Pulmonary artery endothelial cell (primary cell): ENCODE measurements at places on chromosomes 2 and 18.

- DNase-seq: no peak
Measured at GRCh38 chr2:172550419-172550818, 5.5 kb upstream of the PDK1 start.

DNA sequence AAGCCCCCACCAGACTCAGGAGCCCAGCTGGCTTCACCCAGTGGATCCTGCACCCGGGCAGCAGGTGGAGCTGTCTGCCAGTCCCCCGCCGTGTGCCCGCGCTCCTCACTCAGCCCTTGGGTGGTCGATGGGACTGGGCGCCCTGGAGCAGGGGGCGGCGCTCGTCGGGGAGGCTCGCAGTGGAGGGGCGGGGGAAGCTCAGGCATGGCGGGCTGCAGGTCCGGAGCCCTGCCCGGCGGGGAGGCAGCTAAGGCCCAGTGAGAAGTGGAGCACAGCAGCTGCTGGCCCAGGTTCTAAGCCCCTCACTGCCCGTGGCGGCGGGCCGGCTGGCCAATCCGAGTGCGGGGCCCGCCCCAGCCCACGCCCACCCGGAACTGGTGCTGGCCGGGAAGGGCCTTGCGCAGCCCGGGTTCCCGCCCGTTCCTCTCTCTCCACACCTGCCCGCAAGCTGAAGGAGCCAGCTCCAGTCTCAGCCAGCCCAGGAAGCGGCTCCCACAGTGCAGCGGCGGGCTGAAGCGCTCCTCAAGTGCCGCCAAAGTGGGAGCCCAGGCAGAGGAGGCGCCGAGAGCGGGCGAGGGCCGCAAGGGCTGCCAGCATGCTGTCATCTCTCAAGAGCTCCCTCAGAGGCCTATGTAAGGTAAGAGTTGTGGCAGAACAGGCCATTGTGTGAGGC, 1307.8 kb upstream of the TMEFF2 start:
- DNase-seq: no peak

DNA sequence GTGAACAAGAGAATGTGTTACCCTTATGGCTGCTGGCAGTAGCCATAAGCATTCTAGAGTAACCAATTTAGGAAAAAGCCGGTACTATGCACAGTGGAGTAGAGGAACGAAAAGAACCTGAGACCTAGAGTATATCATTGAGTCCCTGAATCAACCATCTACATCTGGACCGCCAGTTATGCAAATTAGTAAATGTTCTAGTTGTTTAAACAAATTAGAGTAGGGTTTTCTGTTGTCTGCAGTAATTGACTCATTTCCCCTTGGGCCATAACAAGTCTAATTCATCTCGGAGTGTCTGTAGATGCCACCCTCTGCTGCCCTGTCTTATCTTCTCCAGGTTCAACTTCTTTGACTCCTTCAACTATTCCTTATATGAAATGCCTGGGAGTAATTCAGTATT, 60.1 kb upstream of the CAPN13 start:
- DNase-seq: no peak

- no peak for DNase-seq
Measured at GRCh38 chr2:229572507-229573271, 141.7 kb downstream of the DNER start.

DNA sequence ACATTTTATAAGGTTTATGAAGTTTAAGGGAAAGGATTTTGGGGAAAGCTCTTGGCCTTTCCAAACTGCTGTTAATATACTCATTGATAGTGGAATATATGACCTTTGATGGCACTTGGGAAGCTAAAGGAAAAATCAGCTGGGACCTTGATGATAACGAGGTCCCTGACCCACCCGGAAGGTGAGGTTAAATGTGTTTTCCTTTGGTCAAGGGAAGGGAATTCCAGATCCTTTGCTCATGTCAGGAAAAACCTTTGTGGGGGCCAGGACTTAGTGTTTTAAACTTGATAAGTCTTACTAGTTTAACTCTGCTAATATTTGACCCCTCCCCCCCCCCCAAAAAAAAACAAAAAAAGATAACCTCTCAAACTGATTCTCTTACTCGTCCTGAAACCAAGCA, 50.7 kb downstream of the CRIM1 start:
- no peak for DNase-seq

DNA sequence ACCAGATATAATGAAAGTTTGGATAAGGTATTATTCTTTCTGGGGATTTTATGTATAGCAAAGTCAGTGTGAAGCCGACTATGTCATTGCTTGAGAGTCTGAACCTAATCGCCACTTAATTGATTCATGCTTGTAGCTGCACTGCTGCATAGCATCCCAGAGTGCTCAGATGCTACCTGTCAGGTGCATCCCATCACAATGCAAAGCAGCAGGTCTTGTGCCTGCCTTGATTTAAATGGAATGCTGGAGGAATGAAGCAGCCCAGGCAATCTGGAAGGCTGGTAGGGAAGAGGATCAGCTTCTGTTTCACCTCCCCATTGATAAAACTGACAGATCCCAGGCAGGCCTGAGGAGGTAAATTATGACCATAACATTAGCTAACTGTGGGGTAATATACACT, 40.4 kb upstream of the ATIC start:
- DNase-seq: no peak

GRCh38 chr2:241701399-241702154, at the start of gene ING5:
Gene ING5, plus strand, starts transcription at chr2:241702039. Its CDS starts 27 bp downstream, at chr2:241702066.
- DNase-seq: peak; percentile 67

DNA sequence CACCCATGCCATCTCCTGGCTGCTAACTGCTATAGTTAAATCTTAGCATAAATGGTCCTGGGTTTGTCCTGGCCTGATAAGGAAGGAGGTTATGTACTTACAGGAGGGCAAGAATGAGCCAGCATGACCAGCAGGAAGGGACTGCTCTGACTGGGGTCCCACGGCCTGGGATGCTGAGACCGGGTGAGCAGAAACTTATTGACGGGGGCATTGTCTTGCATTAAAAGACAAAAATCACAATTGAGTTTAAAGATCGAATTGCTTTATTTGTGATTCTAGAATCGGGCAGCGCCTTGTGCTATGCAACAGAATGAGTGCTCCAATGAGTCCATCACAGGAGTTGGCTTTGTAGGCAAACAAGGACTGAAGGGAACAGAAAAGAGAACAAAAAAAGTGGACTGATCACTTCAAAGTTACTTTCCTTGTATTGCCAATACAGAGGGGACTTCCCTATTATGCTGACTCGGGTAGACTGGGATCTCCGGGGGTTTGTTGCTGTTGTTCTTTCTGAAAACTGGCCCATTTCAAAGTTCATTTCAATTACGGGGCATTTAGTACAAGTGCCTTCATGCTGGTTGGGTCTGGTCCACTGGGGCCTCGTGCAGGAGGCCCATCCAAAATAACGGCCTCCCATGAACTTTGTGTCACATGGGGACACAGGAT, 87.1 kb upstream of the SLC66A3 start:
- no peak for DNase-seq
